ENCODE measurements at places on chromosomes 2 and 18. TPM values are rescaled to one million over a fixed set of nuclear protein-coding genes. Genes with fewer than 3 reads are reported as not detected.

RIT2 gene
- not detected for total RNA-seq

ONECUT2 gene
- total RNA-seq, result 20.5 TPM

WDFY1 gene
- 16.4 TPM for total RNA-seq

GATA6 gene
- 11.7 TPM for total RNA-seq

ME2 gene
- 13.2 TPM for total RNA-seq

NCK2 gene
- total RNA-seq, result 6.3 TPM

SOX11 gene
- 0.05 TPM for total RNA-seq

CCDC178 gene
- not detected for total RNA-seq

LRATD1 gene
- 1.6 TPM for total RNA-seq

MYO3B gene
- total RNA-seq, result not detected

TNS1 gene
- total RNA-seq, result 102 TPM

PAX8 gene
- total RNA-seq, result 0.65 TPM

ICOS gene
- total RNA-seq, result 0.18 TPM

CD207 gene
- not detected for total RNA-seq

DNAJC5G gene
- not detected for total RNA-seq

RDH14 gene
- 12.5 TPM for total RNA-seq

KCNG3 gene
- not detected for total RNA-seq

HRH4 gene
- total RNA-seq, result 0.15 TPM

NLRC4 gene
- 0.70 TPM for total RNA-seq

EVA1A gene
- 84.3 TPM for total RNA-seq

CTAGE1 gene
- total RNA-seq, result not detected

ASTL gene
- not detected for total RNA-seq

CYP27C1 gene
- 0.05 TPM for total RNA-seq

ACYP2 gene
- total RNA-seq, result 20.4 TPM

CAPN14 gene
- not detected for total RNA-seq

LIMS4 gene
- total RNA-seq, result not detected
